ENCODE measurements at places on chromosomes 4 and X.

DNA sequence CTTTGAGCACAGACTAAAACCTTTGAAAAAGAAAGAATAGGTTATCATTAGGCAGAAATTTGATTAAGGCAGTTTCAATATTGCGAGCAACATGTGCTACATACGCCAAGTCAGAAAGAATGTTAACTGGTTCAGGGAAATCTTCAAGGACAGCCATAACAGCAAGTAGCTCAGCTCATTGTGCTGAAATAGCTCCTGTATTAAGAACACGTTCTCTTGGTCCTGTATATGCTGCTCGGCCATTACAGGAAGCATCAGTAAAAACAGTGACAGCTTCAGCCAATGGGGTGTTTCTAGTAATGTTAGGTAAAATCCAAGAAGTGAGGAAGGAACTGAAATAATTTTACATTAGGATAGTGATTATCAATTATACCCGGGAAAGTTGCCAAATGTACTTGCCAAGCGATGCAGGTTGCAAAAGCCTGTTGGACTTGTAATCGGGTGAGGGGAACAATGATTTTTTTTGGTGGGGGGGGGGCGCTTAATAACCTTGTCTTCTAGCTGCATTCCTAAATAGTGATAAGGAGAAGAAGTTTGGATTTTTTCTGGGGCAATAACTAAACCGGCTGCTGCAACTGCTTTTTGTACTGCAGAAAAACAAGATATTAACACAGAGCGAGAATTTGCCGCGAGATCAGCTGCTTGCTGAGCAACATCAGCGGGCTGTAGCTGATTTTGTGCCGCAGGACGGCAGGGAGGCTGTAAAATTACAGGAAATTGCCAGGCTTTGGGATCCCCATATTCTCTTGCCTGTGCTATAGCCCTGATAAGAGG, 49.4 kb upstream of the RASSF6 start:
- DNase-seq, result no peak

- DNase-seq, result peak; percentile 46
These were observed 638 bp downstream of the BLTP1 start for GRCh38 chr4:122152711-122153226.

DNA sequence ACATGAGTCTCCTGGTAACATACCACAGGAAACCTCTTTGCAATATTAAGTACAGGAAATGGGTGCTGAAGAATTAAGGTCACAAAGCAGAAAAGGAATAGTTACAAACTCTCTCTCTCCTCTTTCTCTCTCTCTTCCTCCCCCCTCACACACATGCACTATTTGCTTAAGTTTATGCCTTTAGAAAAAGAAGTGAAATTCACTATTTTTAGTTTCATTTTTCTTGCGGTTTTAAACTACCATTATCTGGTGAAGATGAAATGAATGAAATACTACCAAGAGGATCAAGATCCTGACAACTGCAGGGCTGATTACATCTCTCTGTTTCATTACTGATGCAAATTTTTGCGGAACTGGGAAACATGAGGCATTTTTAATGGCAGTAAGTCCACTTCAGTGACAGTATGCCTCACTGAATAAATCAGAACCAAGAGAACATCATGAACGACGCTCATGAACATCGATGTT, 64.3 kb upstream of the FTHL17 start:
- no peak for DNase-seq

DNA sequence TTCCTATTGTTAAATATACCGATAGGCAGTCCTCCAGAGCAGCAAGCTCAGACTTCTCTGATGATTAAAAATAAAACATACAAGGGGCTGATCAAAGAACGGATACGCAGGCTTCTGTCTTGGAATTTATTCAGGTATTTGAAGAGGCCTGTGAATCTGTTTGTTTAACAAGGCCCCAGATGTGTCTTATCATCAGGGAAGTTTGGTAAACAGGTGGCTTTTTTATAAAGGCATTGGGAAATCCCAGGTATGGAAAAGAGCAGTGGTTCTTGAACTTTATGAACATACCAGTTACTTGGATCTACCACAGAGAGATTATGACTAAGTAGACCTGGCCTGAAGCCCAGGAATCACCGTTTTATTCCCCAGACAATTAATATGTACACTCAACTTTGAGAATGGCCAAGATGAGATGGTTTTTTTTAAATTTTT, 47.9 kb downstream of the SOWAHB start:
- no peak for DNase-seq

- no peak for DNase-seq
These were observed 263.2 kb downstream of the DHX15 start for GRCh38 chr4:24321131-24321530.

GRCh38 chr4:39947417-39947816, 30.3 kb downstream of the PDS5A start:
- DNase-seq, result no peak

DNA sequence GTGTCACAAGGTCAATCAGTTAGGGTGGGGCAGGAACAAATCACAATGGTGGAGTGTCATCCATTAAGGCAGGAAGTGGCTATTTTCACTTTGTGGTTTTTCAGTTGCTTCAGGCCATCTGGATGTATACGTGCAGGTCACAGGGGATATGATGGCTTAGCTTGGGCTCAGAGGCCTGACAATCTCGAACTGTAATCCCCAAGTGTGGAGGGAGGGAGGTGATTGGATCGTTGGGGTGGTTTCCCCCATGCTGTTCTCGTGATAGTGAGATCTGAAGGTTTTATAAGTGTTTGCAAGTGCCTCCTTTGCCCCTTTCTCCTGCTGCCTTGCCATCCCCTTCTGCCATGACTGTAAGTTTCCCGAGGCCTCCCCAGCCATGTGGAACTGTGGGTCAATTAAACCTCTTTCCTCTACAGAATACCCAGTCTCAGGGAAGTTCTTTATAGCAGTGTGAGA, 36.7 kb upstream of the STS start:
- DNase-seq, result no peak

- no peak for DNase-seq
These were observed 56.2 kb downstream of the CLDN22 start for GRCh38 chr4:183263787-183264386.

GRCh38 chr4:48027653-48028052, 11.1 kb downstream of the NIPAL1 start:
- DNase-seq, result no peak

GRCh38 chr4:171281359-171281758, 531.8 kb upstream of the GALNTL6 start:
- no peak for DNase-seq

GRCh38 chr4:39893693-39894072, 84.0 kb downstream of the PDS5A start:
- DNase-seq, result no peak

GRCh38 chrX:96989830-96990571, 106.3 kb downstream of the RPA4 start:
- DNase-seq, result no peak

DNA sequence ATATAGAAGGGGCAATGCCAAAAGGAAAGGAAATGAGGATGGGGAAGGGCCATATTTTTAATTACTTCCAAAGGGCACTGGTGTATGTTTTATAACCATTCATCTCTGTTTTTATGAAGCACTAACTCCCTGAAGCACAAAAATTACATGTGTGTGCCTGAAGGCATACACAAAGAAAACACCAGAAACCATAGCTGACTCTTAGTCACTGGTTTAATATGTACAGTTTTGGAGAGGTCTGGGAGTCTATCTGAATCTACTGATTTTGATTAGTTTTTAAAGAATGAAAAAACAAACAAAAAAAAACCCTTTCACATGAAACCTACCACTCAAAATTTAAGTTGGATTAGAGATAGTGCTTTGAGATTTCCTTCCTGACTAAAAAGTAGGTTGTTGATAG, 438.7 kb downstream of the RPA4 start:
- DNase-seq, result no peak

- no peak for DNase-seq
These were observed 73.9 kb downstream of the CASP3 start for GRCh38 chr4:184575306-184575705.

DNA sequence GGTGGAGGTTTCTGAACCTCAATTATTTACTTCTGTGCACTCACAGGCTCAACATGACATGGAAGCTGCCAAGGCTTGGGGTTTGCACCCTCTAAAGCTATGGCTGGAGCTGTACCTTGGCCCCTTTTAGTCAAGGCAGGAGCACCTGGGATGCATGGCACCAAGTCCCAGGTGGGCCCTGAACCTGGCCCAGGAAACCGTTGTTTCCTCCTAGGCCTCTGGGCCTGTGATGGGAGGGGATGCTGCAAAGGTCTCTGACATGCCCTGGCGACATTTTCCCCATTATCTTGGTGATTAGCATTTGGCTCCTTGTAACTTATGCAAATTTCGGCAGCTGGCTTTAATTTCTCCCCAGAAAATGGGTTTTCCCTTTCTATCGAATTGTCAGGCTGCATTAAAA, 726.1 kb upstream of the POU3F4 start:
- DNase-seq, result no peak

DNA sequence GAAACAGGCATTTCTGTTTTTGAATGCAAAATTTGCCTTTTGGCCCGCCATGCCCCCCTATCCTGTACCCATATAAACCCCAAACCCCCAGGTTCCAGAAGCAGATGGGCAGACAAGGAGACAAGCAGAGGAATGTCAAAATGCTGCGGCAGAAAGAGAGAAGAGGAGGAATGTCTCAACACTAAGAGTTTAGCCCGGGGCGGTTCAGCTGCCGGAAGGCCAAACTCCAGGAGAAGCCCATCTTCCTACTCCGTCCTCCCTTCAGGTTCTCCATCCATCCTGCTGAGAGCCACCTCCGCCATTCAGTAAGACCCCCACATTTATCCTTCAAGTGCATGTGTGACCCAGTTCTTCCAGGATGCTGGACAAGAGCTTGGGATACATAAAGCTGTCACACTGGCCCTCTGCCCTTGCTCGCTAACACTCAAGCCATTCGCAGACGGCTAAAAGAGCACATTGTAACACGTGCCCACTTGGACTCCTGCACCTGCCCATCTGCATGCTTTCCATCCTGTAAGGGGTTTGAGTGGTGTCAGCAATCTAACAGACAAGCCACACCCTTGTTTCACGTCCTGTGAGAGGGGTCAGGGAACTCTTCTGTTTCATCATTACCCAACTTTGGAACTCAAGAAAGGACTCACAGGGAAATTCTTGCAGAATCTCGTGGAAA, 31.3 kb downstream of the TLR10 start:
- DNase-seq, result no peak

DNA sequence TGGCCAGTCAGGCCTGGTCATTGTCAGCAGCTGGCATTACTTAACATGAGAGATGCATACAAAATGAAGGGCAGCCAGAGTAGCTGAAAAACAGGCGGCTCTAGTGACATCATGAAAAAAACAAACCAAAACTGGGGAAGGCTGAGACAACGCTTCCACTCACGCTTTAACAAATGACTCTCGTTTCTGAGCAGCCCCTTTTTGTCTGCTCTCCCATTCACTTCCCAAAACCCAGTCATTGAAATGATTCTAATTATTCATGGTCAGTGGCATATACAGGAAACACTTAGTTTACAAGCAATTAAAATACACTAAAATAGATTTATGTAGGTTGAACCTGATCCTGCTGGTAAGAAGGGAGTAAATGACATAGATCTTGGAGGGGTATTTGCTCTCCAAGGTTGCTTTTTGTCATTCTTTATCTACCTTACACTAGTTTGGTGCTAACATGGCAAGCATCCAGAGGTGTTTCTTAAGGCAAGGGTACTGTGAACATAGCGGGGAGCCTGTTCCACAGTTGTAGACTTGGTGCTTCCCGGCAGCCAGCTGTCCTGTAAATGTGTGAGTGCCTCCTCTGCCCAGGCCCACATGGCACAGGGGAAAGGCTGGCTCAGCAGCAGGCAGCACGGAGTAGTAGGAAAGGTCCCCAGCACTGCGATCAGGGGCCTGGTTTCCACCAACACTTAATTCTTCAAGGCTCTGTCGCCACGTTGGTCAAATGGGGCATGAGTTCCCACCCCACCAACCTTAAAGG, 61.2 kb upstream of the CITED1 start:
- no peak for DNase-seq

- DNase-seq, result no peak
These were observed 142.5 kb upstream of the MAB21L2 start for GRCh38 chr4:150439451-150439933.

GRCh38 chrX:40155589-40156469, 58.1 kb upstream of the BCOR start:
- peak; percentile 20 for DNase-seq

GRCh38 chr4:142535009-142535408, 311.1 kb downstream of the INPP4B start:
- no peak for DNase-seq

DNA sequence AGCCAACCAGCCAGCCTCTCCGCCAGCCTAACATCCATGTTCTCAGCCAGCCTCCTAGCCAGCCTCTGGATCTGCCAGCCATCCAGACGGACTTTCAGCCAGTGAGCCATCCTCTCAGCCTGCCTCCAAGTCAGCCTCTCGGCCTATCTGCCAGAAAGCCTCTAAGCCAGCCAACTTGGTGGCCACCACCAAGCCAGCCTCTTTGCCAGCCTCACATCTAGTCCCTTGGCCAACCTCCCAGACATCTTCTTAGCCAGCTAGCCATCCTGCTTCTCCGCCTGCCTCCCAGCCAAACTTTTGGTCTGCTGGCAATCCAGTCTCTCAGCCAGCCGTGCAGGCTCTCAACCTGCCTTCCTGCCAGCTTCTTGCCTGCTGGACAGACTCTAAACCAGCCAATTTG, 16.4 kb upstream of the ARAP2 start:
- DNase-seq, result no peak

DNA sequence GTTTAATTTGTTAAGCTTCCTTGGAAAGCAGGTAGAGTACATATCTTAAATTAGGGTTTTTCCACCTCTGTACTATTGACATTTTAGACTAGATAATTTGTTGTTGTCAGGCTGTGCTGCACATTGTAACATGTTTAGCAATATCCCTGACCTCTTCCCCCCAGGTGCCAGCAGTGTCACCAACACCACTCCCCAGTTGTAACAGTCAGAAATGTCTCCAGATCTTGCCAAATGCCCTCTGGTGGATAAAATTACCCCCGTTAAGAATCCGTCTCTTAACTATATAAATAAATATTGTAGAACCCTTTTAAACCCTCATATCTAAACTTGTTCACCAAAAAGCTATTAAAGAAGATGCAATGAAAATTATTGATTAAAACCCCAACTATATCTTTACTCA, 161.5 kb downstream of the ARHGAP6 start:
- DNase-seq, result no peak

DNA sequence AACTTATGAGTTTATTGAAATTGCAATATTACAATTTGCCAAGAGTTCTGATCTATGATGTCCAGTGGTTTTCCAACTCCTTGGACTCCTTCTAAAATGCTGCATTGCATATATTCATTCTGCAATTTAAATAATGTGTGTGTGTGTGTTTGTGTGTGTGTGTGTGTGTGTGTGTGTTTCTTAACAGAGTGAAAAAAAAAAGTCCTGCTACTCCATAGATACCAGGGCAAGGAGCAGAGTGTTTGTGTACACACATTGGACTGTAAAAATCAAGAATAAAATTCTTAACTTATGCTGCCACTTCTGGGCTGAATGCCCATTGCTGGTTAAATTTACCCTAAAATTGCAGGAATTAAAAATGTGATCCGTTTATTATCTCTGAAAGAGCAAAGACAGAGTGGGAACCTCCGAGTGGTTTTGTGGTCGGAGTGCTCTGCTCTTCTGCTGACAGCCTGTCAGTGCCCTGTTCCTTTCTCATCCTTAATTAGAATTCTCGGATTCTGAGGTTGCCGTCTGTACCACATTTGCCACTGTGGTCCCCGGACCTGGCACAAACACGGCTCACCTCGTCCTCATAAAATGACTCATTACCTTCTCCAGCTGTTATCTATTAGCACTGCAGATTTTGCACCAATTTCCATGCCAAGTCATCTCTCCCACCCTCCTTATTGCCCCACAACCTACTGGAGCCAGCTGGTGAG, 355.5 kb downstream of the KCNIP4 start:
- DNase-seq, result no peak

- DNase-seq, result no peak
These were observed 107.7 kb downstream of the SMIM20 start for GRCh38 chr4:26021417-26022345.

Measured in activated CD4-positive, alpha-beta memory T cell treated with anti-CD3 and anti-CD28 coated beads for 36 hours (primary cell).